Activated naive CD4-positive, alpha-beta T cell (primary cell): ENCODE measurements at places on chromosomes 7 and 10.

- no peak for DNase-seq
These were observed 27.0 kb upstream of the EBLN1 start for GRCh38 chr10:22244855-22245254.

DNA sequence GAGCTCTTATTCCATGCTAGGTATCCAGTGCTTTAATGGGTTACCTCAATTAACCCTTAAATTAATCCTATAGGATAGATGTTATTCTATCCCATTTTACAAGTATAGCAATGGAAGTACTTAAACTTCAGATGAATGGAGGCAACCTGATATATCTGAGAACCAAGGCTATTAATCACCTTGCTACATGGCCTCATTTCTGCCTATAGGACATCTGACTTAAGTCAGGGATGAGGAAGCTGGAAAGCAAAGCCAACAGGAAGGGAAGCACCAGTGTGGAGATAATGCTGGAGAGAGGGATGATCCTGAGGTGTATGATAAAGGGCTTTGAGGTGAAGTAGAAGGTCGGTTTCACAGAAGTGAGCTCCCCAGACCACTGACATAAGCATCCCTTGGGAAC, 132.3 kb downstream of the CHN2 start:
- no peak for DNase-seq

DNA sequence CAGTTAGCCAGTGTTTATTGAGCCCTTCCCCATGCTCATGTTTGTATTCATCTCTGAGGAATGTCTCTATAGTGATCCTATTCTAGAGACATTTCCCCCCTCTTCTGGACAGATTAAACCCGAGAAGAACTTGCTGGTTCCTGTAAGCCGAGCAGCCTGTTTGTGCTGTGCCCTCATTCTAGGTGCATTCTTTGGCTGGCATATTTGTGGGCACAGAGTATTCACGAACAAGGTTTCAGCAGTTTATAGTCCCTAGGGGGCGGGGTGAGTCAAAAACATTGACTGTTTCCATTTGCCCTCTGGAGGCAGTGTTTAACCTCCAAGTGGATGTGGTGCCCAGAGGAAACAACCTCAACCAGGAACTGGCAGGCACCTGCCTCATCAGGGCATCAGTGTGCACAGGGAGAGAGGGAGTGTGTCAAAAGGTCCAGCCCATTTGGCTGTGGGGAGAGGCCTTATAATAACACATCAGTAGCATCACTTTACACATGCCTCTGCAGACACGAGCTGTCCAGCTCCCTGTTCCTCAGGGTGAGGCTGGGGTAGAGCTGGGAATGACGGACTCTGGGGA, 273.3 kb upstream of the LRGUK start:
- DNase-seq = no peak

DNA sequence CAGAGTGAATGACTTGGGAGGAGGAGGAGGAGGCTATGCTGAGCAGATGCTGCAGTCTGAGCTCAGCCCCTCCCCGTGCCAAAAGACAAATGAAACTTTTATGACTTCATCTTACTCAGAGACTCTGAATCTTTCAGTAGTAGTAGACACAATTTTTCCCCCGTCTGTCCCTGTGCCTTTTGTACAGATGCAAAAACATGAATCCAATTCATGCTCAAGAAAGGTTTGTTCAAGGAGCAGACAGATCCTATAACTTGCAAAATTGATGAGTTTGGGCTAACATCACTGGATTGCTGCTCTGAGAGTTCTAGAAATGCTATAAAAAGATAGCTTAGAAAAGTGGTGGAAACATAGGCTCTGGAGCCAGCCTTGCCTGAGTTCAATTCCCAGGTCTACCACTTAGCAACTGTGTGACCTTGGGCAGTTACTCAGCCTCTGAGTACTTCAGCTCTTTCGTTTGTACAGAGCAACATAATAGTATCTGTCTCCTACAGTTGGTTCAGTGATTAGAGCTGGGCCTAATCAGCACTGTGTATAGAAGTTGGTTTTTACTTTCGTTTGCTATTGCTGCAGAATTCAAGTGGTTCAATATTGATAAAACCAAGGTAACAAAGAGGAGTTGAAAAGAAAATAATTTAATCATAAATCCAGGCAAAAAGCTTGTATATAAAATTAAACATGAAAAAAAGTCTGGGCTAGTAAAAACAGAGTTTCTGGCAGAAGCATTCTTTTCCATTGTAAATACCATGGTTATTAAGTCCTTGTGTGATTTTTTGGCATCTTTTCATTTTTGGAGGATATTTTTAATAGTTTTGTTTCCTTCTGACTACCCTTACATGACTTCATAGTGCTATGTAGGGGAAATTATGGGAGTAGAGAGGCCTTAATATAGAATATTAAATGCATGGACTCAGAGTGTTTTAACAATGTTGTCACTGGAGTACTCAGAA, 174.2 kb upstream of the ZNF32 start:
- DNase-seq = no peak

DNA sequence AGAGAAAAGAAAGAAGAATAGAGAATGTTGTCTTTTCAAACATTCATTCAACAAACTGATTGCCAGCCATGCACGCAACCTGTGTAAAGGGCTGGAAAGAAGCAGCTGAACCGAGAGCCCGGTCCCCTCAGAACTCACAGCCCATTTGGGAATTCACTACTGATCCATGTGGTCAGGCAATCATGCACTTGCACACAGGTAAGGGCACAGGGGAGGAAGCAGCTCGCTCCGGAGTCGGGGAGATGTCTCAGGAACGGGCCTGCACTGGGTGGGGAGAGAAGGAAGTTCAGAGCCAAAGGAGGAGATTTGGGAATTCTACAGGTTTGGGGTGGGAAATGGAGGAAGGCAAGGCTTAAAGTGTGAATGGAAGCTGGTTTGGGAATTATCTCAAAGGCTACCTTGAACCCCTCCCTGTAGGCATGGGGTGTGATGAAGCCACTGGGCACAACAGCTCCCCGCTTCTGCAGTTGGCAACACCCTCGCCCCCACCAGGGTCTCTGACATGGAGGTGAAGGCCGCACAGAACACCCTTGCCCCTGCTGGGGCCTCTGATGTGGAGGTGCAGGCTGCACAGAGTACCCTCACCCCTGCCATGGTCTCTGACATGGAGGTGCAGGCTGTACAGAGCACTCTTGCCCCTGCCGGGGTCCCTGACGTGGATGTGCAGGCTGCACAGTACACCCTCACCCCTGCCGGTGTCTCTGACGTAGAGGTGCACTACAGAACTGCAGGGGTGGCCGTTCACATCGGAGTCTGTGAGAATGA, 194.4 kb upstream of the RNF32 start:
- DNase-seq = no peak

- DNase-seq = no peak
These were observed 229.2 kb downstream of the CELF2 start for GRCh38 chr10:11246752-11247467.

DNA sequence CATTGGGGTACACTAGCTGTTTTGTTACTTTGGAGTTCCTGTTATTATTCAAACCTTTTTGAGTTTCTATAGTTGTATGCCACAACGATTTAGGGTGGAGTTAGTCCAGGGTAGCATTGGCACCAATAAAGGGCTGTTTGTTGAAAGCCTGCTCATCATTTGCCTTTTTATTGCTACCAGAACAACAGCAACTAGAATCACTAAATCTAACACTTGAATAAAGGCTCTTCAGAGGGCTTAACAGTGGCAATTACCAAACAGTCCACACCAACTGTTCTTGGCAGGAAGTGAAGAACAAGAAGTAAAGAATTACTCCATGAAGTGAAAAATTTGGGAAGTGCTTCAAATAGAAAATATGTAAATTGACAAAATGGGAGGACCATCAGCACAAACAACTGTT, 621.4 kb downstream of the PHTF2 start:
- no peak for DNase-seq

GRCh38 chr7:95391761-95392160, 4.4 kb downstream of the PON3 start:
- DNase-seq = no peak

GRCh38 chr7:151455690-151456089, 15.7 kb upstream of the CRYGN start:
- DNase-seq = no peak

- no peak for DNase-seq
These were observed 4.4 kb upstream of the GLI3 start for GRCh38 chr7:42241424-42241823.

GRCh38 chr7:6116211-6116610, 85.0 kb downstream of the ANKRD61 start:
- DNase-seq = no peak

DNA sequence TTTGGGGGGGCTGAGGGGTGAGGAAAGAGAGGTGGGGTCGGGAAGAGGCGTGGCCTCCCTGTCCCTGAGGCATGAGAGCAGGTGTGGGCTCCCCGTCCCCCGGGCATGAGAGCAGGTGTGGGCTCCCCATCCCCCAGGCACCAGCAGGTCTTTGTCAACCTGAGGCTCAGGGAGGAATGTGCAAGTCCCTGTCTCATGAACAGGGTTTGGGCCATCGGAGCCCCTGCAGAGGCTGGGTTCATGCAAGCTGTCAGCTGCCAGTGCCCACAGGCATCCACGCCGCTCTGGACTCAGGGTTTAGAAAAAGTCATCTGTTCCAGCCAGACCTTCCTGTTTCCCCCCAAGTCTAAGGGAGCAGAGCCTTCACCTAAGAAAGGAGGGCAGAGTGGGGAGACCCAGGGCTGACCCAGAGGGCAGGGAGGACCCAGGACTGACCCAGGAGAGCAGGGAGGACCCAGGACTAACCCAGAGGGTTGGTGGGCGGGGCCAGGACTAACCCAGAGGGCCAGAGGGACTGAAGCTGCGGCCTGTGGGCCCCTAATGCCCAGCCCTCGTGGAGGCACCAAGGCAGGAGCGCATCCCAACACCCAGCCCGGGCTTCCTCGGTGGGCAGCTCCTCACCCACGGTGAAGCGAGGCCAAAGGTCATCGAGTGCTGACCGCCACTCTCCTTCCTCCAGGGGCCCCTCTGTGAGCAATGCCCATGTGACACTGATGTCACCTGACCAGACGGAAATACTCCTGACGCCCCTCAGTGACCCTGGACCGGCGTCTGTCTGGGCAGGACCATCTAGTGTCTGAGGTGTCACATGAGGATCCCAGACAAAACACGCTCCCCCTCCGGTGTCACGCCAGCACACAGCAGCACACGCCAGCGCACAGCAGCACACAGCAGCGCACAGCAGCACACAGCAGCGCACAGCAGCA, 28.9 kb upstream of the GPR146 start:
- no peak for DNase-seq

DNA sequence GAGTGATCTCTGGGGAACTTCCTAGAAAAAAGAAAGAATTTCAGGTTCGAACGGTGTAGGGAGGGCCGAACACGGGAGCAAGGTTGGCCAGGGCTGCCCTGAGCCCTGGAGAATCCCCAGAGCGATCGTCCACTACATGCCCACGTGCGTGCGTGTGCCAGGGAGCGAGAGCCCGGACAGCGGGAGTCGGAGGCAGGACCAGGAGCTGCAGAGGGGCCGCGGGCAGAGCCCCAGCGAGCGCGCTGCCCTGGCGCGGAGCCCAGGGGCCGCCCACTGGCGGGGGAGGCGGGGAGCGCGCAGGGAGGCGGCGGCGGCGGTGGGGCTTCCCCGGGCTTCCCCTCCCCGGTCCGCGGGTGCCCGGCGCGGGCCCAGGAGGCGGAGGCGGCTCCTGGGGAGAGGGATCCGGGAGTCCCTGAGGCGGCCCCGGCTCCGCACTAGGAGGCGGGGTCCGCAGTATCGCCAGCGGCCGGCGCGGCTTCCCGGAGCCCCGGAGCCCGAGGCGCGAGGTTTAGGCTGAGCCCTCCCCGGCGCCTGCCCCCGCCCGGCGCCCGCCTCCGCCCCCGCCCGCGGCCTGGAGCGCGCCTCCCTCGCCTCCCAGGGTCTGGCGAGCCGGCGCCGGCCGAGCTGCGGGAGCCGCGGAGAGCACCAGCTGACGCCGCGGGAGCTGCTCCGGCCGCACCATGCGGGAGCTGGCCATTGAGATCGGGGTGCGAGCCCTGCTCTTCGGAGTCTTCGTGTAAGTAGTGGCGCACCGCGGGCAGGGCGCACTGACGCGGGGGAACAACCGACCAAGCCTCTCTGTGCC, at the start of gene PLPP4:
Gene PLPP4 (plus strand): TSS at position 602 of the 805 bp plus-strand sequence. CDS start 79 bp downstream, at position 681.
- DNase-seq = no peak
